ENCODE measurements at places on chromosomes 12 and 14.

DNA sequence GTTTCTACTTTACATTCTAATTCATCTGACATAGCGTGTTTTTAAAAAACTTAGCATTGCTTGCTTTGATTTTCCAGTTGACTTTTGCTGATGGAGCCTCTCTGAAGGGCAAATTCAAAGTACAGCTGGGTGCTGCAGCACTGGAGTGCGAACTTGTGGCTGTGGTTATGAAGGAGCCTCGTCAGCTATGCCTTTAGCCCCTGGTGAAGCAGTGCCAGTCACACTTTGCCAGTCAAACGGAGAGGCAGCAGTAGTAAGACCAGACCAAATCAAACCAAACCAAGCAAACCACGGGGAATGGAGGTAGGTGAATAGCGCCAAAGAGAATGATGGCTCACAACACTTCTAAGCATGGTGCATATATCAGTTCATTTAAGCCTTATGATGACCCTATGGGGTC, 15.1 kb upstream of the SLC38A2 start:
- no peak for DNase-seq

DNA sequence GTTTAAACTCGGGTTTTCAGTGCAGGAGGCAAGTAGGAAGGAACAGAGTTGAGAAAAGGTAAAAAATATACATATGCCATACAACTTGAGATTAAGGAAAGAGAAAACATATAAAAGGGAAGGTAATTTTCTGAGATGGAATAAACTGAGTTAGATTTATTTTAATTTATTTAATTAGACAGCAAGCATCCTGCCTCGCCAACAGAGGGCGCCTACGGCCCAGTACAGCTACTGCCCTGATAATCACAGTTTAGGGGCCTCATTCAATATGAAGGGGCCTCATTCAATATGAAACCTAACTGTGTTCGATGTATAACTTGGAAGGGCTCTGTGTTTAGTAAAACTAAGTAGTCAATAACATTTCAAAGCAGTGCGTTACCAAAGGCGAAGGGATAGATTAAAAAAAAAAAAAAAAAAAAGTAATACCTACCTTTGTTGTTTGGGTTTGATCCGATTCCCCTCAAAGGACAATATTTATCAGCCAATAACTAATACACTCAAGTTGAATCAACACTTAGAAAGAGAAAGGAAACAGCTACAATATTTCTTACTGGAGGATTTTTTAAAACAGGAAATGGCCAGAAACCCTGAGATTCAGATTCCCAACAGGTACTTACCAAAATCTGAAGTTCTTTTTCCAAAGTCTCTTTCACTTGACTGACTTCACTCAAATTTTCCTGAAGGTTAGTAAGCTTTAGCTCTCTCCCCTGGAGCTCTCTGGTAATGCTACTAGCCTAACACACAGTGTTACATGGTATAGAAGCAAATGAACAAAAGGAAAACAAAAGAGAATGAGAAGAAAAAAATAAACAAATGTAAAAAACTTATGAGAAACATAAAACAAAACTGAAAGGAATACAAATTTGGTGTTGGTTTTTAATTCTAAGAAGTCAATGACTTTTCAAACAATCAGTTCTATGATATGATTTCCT, 70.0 kb upstream of the VPS33A start:
- peak; percentile 40 for DNase-seq

- DNase-seq = peak; percentile 56
Measured at GRCh38 chr12:15712823-15713660, 76.1 kb downstream of the EPS8 start.

DNA sequence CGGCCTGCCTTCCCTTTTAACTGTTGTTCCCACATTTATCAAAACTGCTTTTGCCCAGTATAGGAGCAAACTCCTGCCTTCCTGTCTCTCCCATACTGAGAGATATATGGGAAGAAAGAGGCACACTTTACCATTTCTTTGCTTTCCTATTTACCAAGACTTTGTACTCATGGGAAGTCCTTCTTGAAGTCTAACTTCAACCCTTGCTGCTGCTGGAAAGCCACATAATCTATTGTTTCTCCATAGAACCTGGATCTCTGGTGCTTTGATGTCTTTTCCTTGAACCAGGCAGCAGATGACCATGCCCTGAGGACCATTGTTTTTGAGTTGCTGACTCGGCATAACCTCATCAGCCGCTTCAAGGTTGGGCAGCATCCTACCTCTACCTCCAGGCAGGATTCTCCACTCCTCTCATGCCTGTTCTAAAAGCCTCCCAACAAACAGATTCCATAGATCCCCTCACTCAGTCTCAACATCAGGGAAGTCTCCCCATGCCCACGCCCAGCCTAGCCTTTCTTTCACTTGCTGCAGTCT, 18.4 kb downstream of the PPP1R1A start:
- DNase-seq = no peak

DNA sequence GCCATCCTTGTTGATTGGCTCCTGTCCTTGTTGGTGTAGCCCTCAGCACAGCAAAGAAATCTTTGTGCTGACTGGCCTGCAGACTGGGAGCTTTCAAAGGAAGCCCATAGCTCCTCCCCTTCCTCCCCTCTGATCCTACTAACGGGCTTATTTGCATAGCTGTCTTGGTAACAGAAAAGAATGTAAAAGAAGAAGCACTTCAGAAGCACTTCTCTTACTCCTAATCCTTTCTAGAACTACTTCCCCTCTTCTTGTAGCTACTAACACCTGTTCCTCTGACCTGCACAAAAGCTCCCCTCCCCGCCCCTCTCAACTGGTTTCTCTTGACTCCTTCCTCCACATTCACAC, 14.3 kb upstream of the RIC8B start:
- no peak for DNase-seq

Data from fibroblast of the aortic adventitia (primary cell).